K562 (cell line): ENCODE measurements at places on chromosomes 1 and 21. TPM values are rescaled to one million over a fixed set of nuclear protein-coding genes. Genes with fewer than 3 reads are reported as not detected.

GRCh38 chr1:179300112-179300511 lies 6.5 kb downstream of the SOAT1 start:
- DNase-seq = no peak
- H3K27me3 ChIP-seq = no peaks in the 10 kb centered on the region
- H3K4me3 ChIP-seq = no peak overlapping the region
- H3K27ac ChIP-seq = no peak overlapping the region
- peaks cover 19% of the 10 kb centered on the region; the same call in 2 of the 3 replicates for H3K36me3 ChIP-seq

DNA sequence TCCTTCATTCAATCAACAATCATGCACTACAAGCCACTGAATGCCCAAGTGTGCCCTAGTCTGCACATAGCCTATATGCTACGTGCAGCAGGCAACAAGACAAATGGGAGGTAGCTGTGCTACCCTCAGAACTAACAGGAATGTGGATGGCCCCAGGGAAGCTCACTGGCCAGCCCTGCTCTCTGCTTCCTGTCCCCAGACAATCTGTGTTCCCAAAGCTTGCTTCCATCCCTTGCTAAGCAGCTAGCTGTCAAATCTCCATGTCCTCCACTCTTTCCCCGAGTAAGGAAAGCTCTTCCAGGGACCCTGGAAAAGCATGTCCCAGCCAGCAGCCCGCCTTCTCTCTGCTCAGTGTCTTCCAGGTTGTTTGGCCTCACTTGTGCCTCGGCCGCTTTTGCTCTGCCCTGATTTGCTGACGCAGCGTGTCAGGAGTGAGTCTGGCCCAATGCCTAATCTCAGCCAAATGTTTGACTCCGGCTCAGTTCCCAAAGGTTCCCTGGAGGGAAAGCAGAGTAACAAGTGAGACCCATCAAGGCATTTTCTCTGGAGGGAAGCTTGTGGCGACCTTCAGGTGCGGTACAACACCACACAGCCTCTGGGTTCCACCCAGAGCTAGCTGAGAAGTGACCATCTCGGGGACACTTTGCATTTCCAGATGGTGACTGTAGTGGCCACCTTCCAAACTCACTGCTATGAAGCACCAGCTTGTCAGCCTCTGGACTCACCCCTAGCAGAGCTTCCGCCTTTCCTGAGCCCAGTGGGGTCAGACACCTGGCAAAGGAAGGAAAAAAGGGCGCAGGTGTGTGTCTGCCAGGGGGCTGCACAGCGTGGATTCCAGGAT lies 243.4 kb downstream of the RHOU start:
- H3K4me1 ChIP-seq = no peaks in the 10 kb centered on the region
- no peak overlapping the region for H3K27ac ChIP-seq
- H3K4me3 ChIP-seq = no peak overlapping the region
- DNase-seq = no peak

DNA sequence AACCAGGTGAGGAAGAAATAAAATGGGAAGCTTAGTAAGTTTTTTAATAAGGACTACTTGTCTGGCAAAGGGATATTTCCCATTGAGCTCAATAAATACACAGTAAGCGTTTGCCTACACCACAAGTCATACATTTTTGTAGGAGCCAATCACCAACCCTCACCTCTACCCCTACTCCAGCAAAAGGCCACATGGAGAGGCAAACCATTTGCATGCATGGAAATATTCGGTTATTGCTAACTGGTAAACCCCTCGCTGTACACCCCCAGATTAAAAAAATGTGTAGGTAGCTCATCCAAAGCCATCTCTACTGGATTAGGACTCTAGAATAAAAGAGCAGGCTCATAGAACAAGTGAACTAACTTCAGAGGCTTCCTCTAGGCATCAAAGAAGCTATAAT lies 21.1 kb downstream of the PDPN start:
- no peaks in the 10 kb centered on the region for H3K36me3 ChIP-seq
- H3K4me1 ChIP-seq = no peaks in the 10 kb centered on the region
- H3K27ac ChIP-seq = no peak overlapping the region
- H3K27me3 ChIP-seq = no peaks in the 10 kb centered on the region; the same call in none of the 3 replicates
- no peak overlapping the region for H3K4me3 ChIP-seq

DNA sequence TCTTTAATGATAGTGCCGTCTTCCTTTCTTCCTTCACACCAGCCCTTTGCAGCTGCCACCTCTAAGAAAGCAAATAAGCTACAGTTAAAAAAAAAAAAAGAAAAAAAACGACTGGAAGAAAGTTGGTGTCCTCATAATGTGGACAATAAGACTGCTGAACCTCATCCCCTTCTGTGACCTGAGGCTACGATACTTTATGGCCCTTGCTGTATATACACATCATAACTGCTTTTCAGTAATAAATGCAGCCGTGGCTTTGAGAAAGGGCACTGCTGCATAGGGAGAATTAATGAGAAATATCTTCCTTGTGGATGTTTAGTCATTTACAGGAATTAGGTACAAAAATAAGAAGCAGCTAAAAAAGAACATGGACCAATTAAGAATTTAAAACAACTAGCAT lies 333.8 kb upstream of the ADGRL2 start:
- no peaks in the 10 kb centered on the region for H3K36me3 ChIP-seq
- no peaks in the 10 kb centered on the region for H3K4me1 ChIP-seq

- peaks cover 21% of the 10 kb centered on the region; the same call in 2 of the 3 replicates for H3K36me3 ChIP-seq
- H3K4me3 ChIP-seq = no peak overlapping the region
- no peak for DNase-seq
- H3K4me1 ChIP-seq = peaks cover 9% of the 10 kb centered on the region
- no peak overlapping the region for H3K27ac ChIP-seq
- H3K27me3 ChIP-seq = no peaks in the 10 kb centered on the region
These were observed 317.9 kb downstream of the NFIA start for GRCh38 chr1:61400131-61400770.

DNA sequence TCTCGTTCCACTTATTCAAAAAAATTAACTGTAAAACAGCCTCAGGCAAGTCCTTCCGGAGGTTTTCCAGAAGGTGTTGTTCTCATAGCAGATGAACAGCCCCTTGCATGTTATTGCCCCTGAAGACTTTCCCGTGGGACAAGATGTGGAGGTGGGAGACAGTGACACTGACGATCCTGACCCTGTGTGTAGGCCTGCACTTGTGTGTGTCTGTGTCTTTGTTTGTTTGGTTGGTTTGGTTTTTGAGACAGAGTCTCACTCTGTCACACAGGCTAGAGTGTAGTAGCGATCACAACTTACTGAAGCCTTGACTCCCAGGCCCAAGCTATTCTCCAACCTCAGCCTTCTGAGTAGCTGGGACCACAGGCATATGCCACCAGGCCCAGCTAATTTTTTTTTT lies 12.6 kb downstream of the ETV3L start:
- H3K36me3 ChIP-seq = no peaks in the 10 kb centered on the region
- H3K4me3 ChIP-seq = no peak overlapping the region
- no peak overlapping the region for H3K27ac ChIP-seq

The KIF2C gene
- total RNA-seq = 156 and 173 TPM in 2 replicates

DNA sequence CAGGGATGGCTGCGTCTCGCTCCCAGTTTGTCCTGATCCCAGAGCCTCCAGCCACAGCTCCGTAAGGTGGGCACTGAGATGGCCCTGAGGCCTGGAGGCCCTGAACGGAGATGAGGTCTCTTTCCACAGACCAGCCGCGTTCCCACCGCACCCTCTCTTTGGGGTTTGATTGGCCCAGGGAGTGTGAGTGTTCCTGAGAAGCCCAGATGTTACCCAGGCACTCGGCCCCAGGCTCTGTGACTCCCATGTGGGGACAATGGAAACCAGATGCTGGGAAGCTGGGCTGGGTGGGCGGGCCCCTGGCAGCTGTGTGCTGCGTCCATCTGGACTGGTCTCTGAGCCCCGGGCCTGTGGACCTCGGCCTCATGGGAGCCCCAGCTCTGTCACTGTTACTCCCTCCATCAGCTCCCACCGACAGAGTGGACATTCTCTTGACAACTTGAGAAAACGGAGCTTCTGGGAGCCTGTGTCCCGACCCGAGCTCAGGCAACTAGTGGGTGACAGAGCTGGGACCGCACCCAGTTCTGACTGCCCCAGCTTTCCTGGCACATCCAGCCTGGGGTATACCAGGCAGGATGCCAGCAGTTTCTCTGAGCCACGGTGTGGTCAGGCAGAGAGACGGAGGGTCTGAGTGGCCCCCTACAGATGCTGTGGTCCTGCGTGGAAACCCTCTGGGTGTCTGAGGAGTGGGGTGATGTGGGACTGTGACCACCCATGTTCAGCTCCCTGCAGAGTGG lies 9.8 kb upstream of the COL6A1 start:
- H3K27me3 ChIP-seq = peaks cover 50% of the 10 kb centered on the region
- no peaks in the 10 kb centered on the region for H3K36me3 ChIP-seq
- H3K4me1 ChIP-seq = peaks cover 52% of the 10 kb centered on the region

GRCh38 chr1:98659879-98660278 lies 1.6 kb upstream of the SNX7 start:
- H3K27ac ChIP-seq = no peak overlapping the region
- DNase-seq = no peak
- H3K4me3 ChIP-seq = no peak overlapping the region
- no peaks in the 10 kb centered on the region for H3K36me3 ChIP-seq
- no peaks in the 10 kb centered on the region for H3K4me1 ChIP-seq
